ENCODE measurements at places on chromosomes 5 and 9. TPM values are rescaled to one million over a fixed set of nuclear protein-coding genes. Genes with fewer than 3 reads are reported as not detected.

DNA sequence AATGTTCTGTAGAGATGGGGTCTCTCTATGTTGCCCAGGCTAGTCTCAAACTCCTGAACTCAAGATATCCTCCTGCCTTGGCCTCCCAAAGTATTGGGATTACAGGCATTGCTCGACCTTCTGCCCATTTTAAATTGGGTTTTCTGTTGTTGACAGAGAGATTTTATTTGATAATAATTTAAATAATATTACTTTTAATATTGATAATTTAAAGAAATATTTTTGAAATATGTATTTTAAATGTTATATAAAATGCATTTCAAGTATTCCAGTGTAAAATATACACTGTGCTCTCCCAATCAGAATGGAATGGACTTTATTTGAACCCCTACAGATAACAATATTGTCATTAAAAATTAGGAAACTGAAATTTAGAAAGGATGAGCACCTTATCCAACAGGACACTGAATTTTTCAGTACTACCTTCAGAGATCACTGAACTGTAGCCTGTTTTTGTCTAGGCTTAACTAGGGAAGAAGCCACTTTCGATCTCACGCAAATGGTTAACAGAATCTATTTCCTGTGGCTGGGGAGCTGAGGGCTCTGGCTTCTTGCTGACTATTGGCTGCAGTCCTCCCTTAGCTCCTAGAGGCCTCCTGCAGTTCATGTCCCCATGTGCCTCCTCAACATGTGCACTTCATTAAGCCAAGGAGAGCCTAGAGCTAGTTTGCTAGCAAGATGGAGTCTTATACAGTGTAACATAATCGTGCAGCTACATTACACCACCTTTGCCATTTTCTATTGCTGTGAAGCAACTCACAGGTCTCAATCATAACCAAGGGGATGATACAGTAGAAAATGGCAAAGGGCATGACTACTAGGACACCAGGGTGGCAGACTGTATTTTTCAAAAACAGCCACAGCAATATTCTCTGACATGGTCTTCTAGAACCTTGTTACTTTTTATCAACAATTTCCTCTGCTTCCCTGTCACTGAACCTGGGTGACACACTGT is 150.0 kb downstream of the CDC42SE2 start:
- DNase-seq: no peak

The SHISAL2B gene
- total RNA-seq: not detected

The GPR150 gene
- total RNA-seq: not detected

The NFIB gene
- total RNA-seq: 26.5 TPM

Data from foreskin keratinocyte (primary cell).